ENCODE measurements at places on chromosomes 11 and 22. TPM values are rescaled to one million over a fixed set of nuclear protein-coding genes. Genes with fewer than 3 reads are reported as not detected.

The PATE2 gene
- total RNA-seq = not detected

The SMARCB1 gene
- total RNA-seq = 53.6 TPM

The UBQLN3 gene
- not detected for total RNA-seq

The PAMR1 gene
- not detected for total RNA-seq

The CD248 gene
- not detected for total RNA-seq

The MLC1 gene
- total RNA-seq = not detected

The PLAAT4 gene
- 1.5 TPM for total RNA-seq

The PGA5 gene
- total RNA-seq = not detected

The PTH gene
- total RNA-seq = not detected

The OR9G4 gene
- not detected for total RNA-seq

The C11orf91 gene
- total RNA-seq = 1.3 TPM

The MIOX gene
- total RNA-seq = not detected

The ETS1 gene
- 39.0 TPM for total RNA-seq

The OR56A1 gene
- not detected for total RNA-seq

The DNAJB7 gene
- not detected for total RNA-seq

The FCHSD2 gene
- total RNA-seq = 11.0 TPM

The KRTAP5-10 gene
- total RNA-seq = not detected
